SW 1271 (cell line): ENCODE measurements at places on chromosomes 12 and 14.

GRCh38 chr14:104600805-104601204 is 3.8 kb downstream of the TMEM179 start:
- no peak for DNase-seq

- no peak for DNase-seq
Observed at GRCh38 chr14:22552001-22552826, 36.8 kb downstream of the DAD1 start.

GRCh38 chr12:70721656-70722357 is 84.6 kb upstream of the PTPRB start:
- no peak for DNase-seq

DNA sequence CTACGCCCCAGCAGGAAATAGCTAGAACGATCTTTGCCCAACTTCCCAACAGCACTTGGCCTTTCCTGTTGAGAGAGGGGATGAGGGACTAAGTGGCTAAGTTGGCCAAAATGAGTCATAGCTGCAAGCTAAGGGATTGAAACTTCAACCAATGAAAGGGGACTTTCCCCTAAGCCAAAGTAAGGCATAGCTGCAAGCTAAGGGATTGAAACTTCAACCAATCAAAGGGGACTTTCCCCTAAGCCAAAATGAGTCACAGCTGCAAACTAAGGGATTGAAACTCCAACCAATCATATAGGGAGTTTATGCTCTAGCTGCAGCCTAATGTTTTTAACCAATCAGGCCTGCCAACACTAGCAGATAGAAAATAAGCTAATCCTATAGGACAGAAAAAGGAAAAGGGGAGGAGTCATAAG is 100.5 kb upstream of the SSTR1 start:
- DNase-seq = no peak
